GM19239 (cell line): ENCODE measurements at places on chromosomes 1 and 21.

- no peak for DNase-seq
Measured at GRCh38 chr1:9703165-9703509, 51.6 kb downstream of the PIK3CD start.

- no peak for DNase-seq
Measured at GRCh38 chr1:244006961-244007360, 44.1 kb upstream of the ZBTB18 start.

DNA sequence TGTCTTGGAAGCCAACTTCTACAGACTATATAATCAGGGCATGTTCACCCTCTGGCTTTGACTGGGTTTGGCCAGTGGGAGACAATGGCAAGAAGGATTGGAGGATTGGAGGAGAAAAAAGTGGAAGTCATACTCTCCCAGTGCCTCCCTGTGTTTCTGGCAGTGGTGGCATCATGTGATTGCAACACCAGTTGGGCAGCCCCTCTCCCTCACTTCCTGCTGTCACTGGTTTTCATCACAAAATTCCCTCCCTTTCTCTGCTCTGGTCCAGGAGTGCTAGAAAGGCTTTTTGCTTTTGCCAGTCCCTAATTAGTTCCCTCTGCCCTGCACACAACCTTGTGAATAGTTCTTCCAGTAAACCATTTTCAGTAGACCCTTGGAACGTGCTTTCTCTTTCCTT, 3.7 kb upstream of the QSOX1 start:
- DNase-seq = no peak

GRCh38 chr1:172613294-172613693, 45.6 kb upstream of the FASLG start:
- no peak for DNase-seq

DNA sequence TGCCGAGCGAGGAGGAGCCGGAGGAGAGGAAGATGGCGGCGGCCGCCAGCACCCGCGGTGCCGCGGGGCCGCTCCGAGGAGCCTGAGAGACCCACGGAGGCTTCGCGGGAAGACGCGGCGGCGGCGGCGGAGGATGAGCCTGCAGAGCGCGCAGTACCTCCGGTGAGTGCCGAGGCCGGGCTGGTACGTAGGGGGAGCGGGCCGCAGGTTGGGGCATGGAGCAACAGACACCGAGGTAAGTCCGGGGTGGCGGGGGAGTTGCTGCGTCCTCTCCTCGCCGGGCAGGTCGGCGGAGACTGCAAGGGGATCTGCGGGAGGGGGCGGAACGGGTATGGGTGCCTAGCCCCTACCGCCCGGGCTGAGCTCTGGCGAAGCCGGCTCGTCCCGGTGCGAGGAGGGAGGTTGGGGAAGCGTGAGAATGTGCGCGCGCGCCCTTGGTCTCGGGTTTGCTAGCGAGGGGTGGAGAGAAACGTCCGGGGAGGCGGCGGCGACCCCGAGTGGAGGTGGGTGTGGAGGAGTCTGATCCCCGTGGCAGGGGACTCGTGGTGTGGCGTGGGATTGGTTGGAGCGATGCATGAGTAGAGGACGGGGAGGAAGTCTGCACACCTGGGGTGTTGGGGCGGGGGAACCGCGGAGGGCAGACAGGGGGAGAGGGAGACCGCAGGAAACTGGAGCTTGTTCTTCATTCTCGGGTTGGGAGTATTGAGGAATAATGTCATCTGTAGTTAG, at the start of gene SMG7:
SMG7 (plus strand) TSS at position 12 of the 729 bp plus-strand sequence; CDS start at position 134, 122 bp downstream.
- no peak for DNase-seq

DNA sequence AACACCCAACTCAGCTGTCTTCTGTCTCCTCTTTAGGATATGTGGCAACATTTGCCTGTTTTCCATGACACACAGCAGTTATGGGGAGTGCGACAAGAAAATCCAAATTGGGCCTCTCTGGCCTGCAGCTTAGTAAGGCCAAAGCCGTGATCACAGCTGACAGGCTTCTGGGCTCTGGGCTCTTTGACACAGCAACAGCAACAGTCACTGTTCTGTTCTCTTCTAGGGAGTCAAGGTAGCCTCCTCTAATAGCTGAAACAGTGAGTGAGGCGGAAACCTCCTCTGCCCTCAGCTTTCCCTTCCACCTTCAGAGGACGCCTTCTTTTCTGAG, 19.0 kb downstream of the CLCA1 start:
- no peak for DNase-seq

DNA sequence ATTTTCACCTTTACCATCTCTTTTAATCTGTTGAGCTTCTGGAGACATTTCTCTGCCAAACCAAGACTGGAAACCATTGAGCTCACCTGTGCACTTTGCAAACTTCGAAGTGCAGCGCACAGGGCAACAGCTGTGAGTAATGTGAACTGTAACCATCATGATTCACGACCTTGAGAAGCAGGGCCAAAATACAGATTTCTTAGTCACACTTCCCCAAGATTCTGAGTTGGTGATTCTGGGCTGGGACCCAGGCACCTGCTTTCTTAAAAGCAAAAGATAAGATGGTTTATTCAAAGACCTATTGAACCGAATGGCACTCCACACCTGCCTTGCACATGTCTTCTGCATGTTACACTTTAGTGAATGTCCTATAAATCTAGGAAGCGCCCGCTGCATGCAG, 10.2 kb downstream of the AGTRAP start:
- DNase-seq = no peak

DNA sequence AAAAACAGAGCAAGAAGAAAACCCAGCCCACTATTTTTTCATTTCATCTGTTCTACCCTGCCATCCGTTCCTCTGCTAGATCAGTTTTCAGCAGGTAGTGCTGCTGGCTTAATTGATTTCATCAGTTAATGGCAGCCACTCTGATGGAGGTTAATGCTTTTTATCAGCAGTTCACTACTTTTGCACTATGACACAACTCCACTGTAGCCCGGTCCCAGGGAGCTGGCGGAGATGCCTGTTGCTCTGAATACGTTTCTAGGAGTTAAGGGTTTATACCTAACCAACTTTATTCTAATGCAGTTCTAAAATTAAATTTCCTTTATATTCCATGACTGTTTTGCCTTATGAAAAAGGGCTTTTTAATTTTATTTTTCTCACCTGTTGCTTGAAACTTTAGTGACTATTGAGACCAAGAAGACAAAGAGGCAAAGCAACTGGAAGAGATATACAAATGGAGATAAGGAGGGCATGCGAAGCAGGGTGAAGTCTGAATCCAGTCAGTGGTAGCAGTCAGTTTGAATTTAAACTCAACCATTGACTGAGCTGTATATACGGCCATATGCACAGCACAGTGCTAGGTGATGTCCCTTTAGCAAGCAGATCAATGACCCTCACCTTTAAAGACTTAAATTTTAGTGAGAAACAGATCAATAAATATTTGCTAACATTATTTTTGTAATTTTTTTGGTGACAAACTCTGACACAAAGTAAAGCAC, 477.9 kb downstream of the LMO4 start:
- no peak for DNase-seq

GRCh38 chr1:79287982-79288381, 281.5 kb upstream of the ADGRL4 start:
- DNase-seq = no peak

- DNase-seq = no peak
Measured at GRCh38 chr1:234217316-234217840, 155.9 kb upstream of the COA6 start.

DNA sequence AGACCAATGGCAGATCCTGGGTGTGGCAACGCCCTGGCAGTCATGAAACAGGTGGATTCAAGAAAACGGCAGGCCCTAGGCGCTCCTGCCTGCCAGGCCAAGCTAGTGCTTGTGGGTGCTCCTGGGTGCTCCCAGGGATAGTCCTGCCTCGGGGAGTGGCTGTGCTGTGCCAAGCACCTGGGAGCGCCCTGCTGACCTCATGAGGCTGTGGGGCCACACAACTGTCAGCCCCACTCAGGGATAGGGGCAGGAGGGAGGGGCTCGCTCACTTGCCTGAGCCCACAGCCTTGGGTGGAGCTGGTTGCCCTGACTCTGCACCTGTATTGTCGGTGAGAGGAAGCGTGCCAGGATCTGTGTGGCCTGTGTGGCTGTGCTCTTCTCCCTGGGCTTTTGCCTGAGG, 9.4 kb downstream of the SNAP47 start:
- DNase-seq = no peak
